ENCODE measurements at places on chromosomes 16 and 17.
A peak's percentile ranks its signal among the peaks of the same experiment; 100 is the strongest.

DNA sequence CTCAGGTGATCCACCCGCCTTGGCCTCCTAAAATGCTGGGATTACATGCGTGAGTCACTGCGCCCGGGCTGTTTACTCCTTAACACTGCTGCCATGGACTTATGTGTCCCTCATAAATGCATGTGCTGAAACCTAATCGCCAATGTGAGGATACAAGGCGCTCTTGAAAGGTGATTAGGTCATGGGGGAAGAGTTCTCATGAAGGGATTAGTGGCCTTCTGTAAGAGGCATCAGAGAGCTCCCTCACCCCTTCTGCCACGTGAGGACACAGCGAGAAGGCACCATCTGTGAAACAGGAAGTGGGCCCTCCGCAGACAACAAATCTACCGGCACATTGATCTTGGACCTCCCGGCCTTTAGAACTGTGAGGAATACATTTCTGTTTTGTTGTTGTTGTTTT lies 19.1 kb downstream of the ITPRIPL2 start:
- DNase-seq: peak; percentile 98

GRCh38 chr16:27177031-27177774 lies 26.1 kb upstream of the KDM8 start:
- peak; percentile 52 for DNase-seq

- no peak for DNase-seq
Measured at GRCh38 chr16:56198006-56198754, 6.9 kb downstream of the GNAO1 start.

GRCh38 chr17:41492351-41492750 lies 2.6 kb upstream of the KRT36 start:
- peak; percentile 90 for DNase-seq

GRCh38 chr17:42104264-42104663 lies 6.0 kb upstream of the ZNF385C start:
- DNase-seq: no peak

GRCh38 chr17:34154961-34155730 lies 99.9 kb upstream of the CCL2 start:
- DNase-seq: no peak

- DNase-seq: no peak
Measured at GRCh38 chr17:38883592-38884526, 14.0 kb downstream of the LASP1 start.

DNA sequence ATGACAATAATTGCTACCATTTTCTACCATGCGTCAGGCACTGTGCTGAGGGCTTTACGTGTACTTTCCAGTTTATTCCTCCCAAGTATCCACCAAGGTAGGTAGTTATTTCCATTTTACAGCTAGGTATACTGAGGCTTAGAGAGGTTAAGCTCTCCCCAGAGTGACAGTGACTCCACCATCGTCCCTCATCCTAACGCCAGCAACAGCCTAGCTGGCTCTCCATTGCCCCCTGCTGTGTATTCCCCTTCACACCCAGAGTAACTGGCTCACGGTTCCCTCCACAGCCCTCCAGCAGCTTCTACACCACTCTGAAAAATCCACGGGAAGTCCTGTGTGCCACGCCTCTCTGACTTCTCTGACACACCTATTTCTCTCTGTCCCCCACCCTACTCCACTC lies 7.1 kb upstream of the ASGR1 start:
- DNase-seq: no peak

DNA sequence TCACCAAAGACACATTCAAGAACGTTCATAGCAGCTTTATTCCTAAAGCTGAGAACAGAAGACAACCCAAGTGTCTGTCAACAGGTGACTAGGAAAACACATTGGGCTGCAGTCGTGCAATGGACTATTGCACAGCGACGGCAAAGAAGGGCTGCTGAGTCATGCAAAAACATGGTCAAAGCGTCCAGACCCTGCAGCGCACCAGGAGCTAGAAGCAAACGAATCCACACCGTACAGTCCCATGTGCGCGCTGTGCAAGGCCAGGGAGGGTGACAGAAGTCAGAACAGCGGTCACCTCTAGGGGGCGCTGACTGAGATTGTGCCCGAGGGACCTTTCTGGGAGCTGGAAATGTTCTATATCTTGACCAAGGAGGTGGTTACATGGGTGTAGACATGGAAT lies 266.4 kb downstream of the MAF start:
- DNase-seq: no peak

DNA sequence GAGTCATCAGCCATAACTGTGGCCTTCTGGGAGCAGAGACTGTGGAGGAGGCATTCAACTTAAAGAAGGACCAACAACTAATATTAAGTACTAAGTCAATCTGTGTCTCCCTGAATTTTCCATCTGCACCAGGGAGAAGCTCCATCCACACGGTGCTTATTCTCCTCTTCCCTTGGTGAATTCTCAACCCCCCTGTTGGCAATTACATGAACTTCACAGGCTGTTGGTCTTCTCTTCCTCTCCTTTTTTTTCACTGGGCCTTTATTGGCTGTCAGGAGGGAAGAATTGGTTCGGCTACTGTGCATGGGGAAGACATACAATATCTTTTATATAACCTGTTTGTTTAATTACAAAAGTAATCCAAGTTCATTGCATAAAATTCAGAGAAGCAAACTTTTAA lies 152.8 kb upstream of the IRX6 start:
- DNase-seq: no peak

DNA sequence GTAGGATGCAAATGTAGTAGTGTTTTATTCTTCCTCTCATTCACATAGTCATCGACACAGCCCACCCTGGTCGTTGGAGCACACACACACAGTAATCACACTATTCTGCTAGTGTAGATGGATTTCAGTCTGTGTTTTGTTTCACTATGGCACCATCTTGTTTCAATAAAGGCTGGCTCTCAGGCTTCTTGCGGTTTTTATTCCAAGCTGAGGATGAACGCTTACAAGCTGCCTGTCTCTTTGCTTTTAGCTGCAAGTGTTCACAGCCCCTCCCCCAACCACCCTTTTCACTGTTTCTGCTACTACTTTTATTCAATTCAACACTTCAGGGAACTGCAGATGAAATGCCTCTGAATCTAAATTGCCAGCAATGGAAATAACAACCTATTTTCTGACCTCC lies 140.9 kb upstream of the PMFBP1 start:
- DNase-seq: peak; percentile 50

DNA sequence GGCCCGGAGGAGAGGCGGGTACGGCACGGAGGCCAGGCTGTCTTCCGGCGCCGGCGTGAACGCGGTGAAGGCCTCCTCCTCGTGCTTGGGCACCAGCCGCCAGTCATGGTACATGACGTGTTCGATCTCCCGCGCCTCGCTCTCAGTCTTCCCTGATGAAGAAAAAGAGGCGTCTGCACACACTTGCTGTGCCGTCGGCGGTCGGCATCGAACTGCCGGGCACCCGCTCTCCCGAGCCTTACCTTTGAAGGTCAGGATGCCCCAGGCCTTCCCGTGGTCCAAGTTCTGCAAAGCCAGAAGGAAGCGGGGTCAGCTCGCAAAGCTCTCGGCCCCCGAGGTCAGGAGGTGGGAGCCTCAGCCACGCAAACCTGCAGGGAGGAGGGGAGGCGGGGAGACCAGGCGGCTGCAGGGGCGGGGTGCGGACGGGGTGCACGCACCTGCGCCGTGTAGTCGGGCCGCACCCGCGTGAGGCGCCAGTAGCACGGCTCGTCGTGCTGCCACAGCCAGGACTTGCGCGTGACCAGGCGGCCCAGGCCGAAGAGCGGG lies at the start of gene EME2:
Gene EME2, plus strand, starts transcription at position 449 of the 546 bp plus-strand sequence. CDS start 418 bp downstream, outside the sequence.
- peak; percentile 14 for DNase-seq

DNA sequence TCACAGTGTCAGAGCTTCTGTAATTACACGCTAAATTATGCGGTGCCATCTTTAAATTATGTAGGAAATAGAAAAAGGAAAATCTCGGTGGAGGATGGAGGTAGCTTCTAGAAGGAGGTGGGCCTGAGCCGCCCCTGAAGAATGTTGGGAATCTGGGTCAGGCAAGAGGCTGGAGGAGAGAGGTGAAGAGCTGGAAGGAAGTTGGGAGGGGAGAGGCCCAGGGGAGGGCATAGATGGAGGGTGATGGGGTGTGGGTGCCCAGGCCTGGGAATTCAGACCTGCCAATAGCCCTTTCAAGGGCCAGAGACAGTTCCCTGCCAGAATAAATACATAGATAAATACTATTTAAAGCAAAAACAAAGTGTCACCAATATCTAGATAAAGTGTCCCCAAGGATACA lies 415.0 kb upstream of the HSBP1 start:
- no peak for DNase-seq

DNA sequence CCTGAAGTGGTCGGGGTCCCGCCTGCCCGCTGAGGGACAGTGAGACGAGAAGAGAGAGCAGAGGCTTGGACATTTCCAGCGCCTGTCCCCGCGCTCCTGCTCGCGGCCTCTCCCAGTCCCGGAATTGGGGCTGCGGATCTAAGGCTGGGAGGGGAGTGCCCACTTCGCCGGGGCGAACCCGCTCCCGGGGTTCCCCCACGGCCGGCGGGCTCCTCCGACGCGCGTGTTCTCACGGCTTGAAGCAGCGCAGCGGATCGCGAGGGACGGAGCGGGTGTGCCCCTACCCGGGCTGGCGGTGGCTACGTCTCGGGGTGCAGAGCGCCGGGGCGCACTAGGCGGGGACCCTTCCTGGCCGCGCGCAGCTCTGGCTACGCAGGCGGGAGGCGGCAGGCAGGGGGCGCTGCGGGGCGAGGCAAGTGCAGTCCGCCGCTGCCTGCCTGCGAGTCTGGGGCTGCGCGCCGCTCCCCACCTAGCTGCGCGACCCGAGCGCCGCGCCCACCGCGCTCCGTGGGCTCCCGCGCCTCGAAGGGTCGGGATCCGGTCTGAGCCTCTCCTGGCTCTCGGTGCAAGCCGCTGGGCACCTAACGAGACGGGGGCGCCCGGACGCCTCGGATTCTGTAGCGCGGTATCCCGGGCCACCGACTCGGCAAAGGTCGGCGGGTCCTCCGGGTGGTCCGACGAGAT lies 1.2 kb downstream of the NGFR start:
- peak; percentile 58 for DNase-seq

GRCh38 chr17:78965491-78965924 lies 14.2 kb downstream of the LGALS3BP start:
- DNase-seq: no peak

DNA sequence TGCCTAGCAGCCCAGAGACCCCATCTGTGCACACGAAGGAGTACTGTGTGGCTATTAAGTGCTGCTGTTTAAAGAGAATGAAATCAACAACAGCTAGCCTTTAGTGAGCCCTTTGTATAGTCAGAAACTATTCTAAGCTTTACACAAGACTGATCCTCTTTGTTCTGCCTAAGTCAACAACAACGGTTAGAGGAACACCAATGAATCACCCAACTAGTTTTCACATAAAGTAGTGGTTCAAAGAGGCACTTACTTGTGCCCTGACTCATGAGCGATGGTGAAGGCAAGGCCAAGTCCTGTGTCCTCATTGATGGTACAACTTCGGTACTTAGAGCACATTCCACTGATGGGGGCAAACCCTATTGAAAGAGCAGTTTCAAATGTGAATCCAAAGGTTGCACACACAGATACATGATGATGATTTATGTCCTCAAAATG lies 75.8 kb downstream of the ADAMTS18 start:
- no peak for DNase-seq

DNA sequence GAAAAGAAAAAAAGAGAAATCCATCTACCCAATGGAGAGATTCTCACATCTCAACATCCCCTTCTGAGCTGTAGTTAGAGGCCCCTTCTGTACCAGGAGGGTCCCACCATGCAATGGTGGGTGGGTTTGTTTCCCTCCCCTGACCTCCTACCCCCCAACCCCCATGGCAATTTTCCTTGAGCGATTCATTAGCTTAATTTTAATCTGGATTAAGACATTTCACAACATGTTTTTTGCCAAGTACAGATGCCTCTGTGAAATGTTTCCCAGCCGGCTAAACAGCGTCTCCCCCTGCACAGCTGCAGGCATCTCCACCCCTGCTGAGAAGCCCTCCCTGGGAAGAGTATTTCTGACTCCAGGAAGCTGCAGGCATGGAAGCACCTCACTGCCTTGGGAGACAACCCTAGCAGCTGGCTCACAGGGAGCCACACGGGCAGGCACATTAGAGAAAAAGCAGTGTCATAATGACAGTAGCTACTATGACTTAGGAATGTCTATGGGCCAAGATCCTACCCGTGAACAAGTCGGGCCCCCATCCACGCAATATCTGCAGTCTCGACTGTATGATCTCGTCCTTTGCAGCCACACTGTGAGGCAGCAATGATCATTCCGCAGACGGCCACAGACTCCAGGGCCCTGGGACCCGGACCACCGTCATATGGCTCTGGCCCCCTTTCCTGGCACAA lies 117.3 kb downstream of the ADCY9 start:
- DNase-seq: peak; percentile 77

- DNase-seq: no peak
Measured at GRCh38 chr16:46731691-46732555, 16.2 kb downstream of the MYLK3 start.

DNA sequence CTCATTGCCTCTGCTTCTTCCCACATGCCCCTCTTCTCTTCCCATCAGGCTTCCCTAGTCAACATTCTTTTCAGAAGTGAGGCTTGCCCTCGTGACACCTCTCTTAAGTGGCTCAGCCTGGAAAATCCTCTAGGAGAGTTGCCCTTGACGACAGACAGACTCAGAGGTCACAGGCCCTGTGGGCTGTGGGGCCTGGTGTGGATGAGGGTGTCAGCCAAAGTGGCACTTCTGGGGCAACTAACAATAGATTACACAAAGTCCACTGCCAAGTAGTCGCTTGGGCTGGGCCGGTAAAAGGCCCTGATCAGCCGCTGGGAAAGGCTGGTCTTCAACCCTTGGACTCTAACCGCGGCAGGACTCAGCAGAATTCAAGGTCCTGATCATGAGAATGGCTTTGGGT lies 33.7 kb upstream of the METTL16 start:
- no peak for DNase-seq

- peak; percentile 55 for DNase-seq
Measured at GRCh38 chr17:62617894-62618472, 9.5 kb upstream of the MRC2 start.

GRCh38 chr16:81268509-81268908 lies 30.0 kb downstream of the BCO1 start:
- DNase-seq: no peak

Measured in fibroblast of villous mesenchyme (primary cell).